Hematopoietic multipotent progenitor cell treated with erythropoietin and hydrocortisone succinate and interleukin-3 and kit ligand, for 6 days (in vitro differentiated cells): ENCODE measurements at places on chromosomes 12 and 14.

- no peak for DNase-seq
These were observed 962 bp upstream of the KERA start for GRCh38 chr12:91058786-91059185.

DNA sequence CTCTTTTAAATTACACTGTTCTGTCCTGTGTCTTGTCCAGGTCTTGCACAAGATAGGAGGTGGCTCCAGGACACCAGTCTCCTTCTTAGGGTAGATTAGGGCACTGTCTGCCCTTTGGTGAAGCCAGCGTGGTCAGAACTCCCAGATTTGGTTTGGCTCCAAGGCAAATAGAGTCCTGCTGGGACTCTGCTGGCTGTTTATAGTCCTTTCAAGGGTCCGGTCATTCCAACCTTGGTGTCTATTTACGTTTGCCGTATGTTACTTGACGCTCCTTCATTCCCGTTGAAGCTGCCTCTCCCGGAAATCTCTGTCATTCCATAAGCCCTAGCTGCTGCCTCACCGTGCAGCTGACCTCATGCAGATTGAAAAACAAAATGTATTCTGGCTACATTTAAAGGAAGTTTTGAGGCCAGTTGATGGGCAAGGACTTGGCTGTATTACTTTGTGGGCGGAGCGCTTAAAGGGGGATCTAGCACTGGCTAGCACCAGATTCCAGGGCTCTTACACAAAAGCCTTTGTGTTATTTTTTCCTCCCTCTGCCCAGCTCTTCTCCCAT, 180.6 kb downstream of the AKAP6 start:
- DNase-seq, result no peak

- DNase-seq, result no peak
These were observed 20.0 kb upstream of the SGPP1 start for GRCh38 chr14:63747846-63748245.

DNA sequence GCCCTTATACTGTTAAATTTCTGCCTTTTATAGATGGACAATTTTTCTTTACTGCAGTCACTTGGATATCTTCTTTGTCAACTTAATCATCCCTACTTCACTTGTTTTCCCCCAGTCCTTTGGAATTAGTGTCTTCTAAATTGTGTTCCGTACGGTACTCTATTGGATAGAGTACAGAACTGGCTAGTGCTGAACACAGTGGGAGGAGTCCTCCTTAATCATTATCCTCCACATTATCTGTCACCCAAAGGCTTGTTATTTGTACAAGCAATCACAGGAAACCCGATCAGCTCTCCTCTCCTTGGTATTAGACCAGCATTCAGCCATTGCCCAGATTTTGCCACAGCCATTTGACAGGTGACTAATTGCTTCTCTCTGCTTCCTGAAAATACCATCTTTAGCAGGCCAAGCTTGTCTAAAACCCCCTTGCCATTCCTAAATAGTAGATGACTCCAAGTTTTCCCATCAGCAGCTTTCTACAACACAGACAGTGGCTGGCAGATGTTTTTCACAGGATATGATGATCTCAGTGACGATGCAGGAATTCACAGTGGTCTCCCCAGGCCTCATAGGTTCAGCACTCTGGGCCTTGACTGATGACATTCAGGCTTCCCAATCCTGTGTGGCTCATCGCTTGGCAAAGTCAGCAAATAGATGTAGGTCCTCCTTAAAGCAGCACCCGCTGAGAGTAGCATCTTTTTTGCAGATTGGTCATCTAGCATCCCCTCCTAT, 216.0 kb upstream of the RGS6 start:
- no peak for DNase-seq

- no peak for DNase-seq
These were observed 17.7 kb downstream of the RFX4 start for GRCh38 chr12:106600503-106600902.

GRCh38 chr14:58918066-58918738, 270.3 kb upstream of the DAAM1 start:
- no peak for DNase-seq

- no peak for DNase-seq
These were observed 86.7 kb downstream of the TMEM260 start for GRCh38 chr14:56666294-56666693.

DNA sequence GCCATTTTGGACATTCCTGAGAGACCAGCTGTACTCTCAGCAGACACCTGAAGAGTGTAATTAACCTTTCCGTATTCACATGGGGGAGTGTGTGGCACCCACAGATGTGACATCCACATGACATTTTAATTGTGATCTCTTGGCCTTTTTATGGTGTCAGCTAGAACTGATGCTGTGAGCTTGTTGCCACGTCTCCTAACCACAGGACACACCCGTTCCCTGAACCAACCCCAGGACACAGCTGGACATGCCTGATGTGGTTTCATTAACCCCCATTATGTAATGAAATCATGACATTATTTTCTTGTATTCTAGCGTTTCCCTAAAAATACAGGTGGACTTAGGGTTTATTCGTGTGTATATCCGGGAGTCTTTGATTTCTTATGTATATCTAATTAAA, 1036.1 kb downstream of the TMEM121 start:
- DNase-seq, result peak; percentile 71

DNA sequence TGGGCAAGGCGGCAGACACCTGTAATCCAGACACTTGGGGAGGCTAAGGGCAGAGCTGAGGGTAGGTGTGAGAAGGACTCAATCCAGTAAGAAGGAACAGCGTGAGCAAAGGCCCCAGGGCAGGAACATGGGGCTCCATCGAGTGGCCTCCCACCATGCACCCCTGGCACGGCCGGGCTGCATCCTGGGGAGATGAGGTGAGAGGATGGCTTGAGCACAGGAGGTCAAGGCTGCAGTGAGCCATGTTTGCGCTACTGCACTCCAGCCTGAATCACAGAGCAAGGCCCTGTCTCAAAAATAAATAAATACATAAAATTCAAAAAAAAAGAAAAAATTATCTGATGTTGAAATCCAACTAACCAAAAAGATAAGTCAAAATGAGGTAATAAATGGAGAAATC, 58.5 kb downstream of the ARL6IP4 start:
- DNase-seq, result no peak

GRCh38 chr14:77141214-77142004, at the start of gene ZDHHC22:
ZDHHC22 (minus strand) TSS chr14:77141791; CDS start chr14:77139738, 2,053 bp downstream.
- DNase-seq, result peak; percentile 41

DNA sequence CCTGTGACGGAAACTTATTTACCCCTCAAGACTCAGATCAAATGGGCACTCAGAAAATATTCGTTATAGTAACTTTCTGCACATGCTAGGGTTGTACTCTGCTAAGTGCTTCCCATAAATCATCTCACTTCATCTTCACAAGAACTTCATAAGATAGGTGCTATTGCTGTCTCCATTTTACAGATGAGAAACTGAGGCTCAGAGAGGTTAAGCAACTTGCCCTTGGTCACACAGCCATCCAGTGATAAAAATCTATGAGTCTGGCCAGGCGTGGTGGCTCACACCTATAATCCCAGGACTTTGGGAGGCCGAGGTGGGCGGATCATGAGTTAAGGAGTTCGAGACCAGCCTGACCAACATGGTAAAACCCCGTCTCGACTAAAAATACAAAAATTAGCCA, 33.2 kb upstream of the LHX5 start:
- no peak for DNase-seq

DNA sequence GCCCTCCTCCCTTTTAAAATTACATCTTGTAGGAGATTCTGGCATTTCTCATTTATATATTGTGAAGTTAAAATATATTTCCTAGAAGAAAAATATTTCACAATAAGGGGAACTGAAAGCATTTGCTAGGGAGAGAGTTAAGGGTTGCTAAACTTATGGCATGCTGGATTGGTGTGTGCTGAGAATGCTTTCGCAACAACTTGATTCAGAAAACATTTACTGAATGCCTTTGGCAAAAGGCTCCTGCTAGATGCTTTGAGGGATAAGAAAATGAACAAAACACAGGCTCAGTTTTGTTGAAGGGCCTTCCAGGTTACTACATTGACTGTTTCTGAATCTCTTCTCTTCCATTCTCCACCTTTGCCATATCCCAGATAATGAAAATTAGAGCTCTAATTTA, 67.5 kb downstream of the DIP2B start:
- peak; percentile 68 for DNase-seq

- DNase-seq, result peak; percentile 84
These were observed 46.3 kb upstream of the FBXO21 start for GRCh38 chr12:117236456-117237001.

DNA sequence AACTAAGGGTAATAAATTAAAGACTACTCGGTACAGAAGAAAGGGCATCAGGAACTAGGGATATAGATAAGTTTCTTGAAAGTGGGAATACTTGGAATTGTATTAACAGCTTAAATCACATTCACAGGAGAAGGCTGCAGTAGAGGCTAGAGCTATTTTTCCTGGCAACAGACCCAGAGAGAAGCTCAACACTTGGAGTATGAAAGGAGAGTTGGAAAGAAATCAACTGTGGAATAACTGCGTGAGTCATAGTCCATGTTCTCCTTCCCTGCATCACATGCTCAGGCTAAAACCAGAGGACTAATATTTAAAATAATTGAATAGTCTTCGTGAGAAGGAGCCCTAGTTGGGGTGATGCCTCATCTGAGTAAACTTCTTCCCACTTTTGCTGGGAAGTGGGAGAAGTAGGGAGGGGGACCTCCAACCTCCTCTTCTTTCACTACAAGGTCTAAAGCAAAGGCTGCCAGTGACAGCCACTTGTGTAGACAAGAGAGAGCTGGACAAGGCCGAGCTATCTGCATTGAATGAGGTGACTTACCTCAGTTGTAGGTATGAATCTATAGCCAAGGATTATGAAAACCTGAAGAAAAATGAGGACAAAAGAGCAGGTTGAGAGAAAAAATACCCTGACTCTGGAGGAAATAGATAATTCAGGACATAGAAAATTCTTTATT, 32.7 kb downstream of the DYRK2 start:
- DNase-seq, result no peak

DNA sequence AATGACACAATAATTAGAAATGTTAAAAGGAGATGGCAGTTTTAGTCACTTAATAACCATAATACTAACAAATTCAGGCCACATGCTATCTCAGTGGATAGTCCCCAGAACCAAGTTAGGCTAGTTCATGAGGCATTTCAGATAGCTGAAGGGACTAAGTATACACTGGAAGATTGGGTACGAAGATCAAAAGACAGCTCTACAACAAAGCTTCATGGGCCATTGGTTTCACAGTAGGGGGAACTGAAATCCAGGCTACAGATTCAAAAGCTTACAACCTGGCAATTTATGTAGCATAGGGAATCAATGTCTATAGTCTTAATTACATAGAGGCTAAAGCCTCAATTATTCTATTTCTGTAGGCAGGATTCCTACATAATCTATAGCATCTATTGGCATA, 343.0 kb downstream of the RGS6 start:
- DNase-seq, result no peak

DNA sequence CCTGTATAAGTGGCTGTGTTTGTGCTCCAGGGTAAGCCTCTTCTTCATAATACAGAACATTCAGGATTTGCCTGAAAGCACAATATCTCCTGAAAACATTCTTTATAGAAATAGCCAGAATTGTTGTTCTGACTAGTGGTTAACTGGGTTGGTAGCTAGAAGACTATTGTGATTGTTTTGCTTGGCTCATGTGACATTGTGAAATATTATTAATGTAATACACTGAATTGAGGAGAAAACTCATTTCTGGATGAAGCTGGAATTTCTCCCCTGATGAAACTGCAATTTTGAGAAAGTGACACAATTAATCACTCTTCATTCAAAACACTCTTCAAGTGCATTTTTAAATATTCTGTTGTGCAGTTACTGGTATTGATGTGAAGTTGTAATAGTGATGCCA, 172.3 kb upstream of the PTPRQ start:
- no peak for DNase-seq

DNA sequence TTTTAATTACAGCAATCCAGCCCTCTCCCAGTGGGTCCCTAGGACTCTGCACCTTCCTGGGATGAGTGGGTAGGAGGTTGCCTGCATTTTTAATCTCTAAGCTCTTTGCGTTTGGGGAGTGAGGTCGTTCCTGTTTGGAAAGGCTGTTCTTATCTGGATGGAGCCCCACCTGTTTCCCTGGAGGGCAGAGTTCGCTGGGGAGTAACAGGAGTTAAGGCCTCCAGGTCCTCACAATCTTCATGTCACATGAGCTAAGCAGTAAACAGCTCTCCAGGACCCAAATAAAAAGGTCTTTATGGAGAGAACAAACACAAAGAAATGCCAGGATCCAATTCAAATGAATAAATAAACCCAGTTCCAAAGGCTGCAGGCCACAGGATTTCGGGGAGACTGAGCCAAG, 56.0 kb upstream of the RFLNA start:
- DNase-seq, result no peak

- no peak for DNase-seq
These were observed 29.0 kb downstream of the PPFIBP1 start for GRCh38 chr12:27552886-27553560.

DNA sequence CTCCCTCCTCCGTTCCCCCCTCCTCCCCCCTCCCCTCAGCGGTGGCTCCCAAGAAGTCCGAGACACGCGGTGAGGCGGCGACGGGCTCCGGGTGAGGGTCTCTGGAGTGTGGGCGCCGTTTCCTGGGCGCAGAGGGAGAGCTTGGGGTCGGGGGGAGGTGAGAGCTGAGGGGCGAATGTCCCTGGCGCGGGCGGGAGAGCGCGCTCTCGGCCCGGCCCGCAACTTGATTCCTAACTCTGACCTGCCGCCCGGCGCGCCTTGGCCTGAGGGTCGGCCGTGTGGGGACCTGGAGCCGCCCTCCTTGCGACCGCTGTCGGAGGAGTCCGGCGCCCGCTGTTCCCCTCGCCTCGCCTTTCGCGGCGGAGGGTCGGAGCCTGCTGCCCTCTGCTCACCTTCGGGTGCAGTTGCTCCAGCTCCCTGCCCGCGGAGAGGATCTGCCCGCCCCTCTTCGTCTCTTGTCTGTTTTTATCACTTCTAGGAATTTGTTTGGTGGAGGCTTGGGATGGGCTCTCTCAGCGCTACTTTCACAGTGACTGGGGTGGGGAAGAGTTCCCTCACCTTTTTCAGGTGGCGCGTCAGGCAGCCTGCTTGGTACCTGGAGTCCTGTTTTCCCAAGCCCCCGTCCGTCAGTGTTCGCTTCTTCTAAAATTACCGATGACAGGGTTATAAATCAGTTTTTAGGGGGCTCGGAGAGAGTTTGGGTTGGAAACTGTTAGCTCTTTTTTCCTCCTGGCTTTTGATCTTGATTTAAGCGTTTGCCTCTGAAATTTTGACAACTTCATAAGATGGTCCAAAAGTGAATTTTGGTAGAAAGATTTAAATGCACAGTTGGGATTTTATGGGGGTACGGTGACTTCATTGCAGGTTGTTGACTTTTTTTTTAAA, 495 bp downstream of the ADIPOR2 start:
- DNase-seq, result peak; percentile 59

DNA sequence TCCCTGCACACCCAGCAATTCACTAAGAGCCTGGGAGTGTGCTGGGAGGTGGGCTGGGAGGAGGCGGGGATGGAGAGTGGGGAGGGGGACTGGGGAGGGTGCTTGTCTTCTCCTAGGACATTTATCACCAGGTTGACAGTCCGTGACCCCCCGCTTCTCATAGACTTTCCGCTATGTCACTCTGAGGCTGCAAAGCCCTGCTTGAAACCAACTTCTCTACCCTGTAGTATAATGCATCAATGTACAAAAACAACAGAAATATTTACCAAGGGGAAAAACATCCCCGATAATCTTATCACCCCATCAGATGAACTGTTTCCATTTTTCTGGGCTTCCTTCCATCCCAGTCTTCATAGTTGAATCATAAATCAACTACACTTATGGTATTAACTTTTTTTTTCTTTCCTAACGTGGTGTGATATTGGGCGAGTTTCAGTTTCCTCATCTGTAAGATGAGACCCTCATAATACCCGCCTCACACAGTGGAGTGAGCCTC, 28.6 kb upstream of the BATF start:
- DNase-seq, result no peak
